Parietal lobe (tissue), 2 donors: ENCODE measurements at places on chromosomes 2 and 18. TPM values are rescaled to one million over a fixed set of nuclear protein-coding genes. Genes with fewer than 3 reads are reported as not detected.

TMEM150A gene
- total RNA-seq: 6.6 TPM

KLHL29 gene
- total RNA-seq: 43.2 TPM

ACMSD gene
- not detected for total RNA-seq

FMNL2 gene
- total RNA-seq: 123 TPM

CYP1B1 gene
- 1.9 TPM for total RNA-seq

TTR gene
- total RNA-seq: 3.1 TPM

SPEG gene
- total RNA-seq: 24.7 TPM

KRTCAP3 gene
- not detected for total RNA-seq

RBM44 gene
- 4.1 TPM for total RNA-seq

IL1RL1 gene
- not detected for total RNA-seq

PAIP2B gene
- 14.1 TPM for total RNA-seq

SEPTIN2 gene
- 340 TPM for total RNA-seq

DSG2 gene
- total RNA-seq: 2.2 TPM

ACVR1C gene
- 12.5 TPM for total RNA-seq

CSRNP3 gene
- total RNA-seq: 254 TPM

CAPG gene
- total RNA-seq: 11.0 TPM

C18orf32 gene
- 41.6 TPM for total RNA-seq

DOK6 gene
- total RNA-seq: 94.5 TPM

MYCN gene
- 75.1 TPM for total RNA-seq

NEU2 gene
- total RNA-seq: not detected

ORC4 gene
- 96.7 TPM for total RNA-seq

ZNF532 gene
- total RNA-seq: 312 TPM

HOXD12 gene
- total RNA-seq: not detected

SERPINB10 gene
- total RNA-seq: not detected

SERPINB12 gene
- not detected for total RNA-seq

CCDC138 gene
- total RNA-seq: 41.3 TPM

REG3G gene
- not detected for total RNA-seq

KIAA2012 gene
- 1.9 TPM for total RNA-seq

BMP10 gene
- total RNA-seq: not detected

NDC80 gene
- 8.8 TPM for total RNA-seq
